ENCODE measurements at places on chromosomes 6 and 20.

GRCh38 chr20:11716239-11716944 is 201.3 kb upstream of the BTBD3 start:
- no peak for DNase-seq

GRCh38 chr6:106626485-106626884 is 2.8 kb downstream of the RTN4IP1 start:
- no peak for DNase-seq

- DNase-seq: peak; percentile 64
Observed at GRCh38 chr6:43771858-43772680, 2.1 kb downstream of the VEGFA start.

DNA sequence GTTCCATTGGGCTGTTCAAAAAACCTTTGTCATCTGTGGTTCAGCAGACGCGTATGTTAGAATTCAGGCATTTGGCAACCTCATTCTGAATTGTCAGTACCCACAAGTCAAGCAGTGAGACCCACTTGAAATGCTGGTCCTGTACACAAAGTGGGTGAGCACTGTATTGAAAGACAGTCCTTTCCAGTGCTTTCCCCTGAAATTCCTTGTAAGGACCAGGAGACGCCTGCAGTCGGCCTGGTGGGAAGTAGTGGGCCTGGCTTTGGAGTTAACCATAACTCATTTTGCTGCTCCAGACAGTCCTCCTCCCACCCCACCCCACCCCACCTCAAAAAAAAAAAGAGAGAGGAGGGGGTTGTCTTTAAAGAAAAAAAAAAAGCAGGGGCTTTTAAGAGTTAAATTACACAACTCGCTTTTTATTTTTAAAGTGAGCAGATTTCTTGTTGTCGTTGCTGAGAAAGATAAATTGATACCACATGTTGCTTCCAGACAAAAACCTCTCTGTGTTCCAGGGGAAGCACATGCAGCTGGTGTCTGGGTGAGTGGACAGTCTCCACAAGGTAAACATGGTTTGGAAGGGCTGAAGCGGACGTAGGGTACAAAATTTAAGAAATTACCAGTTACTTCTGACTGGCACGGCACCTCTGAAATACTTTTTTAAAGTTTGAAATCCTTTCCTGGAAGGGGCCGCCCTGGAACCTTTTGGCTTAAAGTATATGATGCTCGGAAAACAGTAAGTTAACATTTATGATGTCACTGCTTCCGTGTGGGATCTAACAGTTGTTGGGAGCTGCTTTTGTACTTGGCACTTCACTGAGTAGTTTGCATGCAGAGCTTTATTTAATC is 95.3 kb downstream of the FOXO3 start:
- DNase-seq: no peak

DNA sequence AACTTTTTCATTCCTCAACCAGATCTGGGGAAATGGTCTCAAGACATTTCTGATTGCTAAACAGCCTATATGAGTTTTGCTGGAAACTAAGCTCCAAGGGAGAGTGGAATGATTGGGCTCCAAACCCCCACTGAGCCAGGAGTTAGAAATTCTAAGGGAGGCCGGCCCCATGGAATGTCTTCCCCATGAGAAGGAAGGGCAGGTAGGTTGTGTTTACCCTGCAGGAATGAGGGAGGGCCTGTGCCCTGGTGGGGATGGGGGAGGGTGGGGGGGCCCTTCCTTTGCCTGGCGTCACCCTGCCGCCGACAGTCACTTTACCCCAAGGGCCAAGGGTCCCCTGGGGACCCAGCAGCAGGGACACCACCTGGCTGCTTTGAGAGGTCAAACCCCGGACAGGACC is 298.9 kb downstream of the TFAP2C start:
- no peak for DNase-seq

- DNase-seq: peak; percentile 17
Observed at GRCh38 chr6:15184441-15184861, 61.4 kb upstream of the JARID2 start.

- DNase-seq: no peak
Observed at GRCh38 chr6:37049758-37050044, 44.2 kb downstream of the FGD2 start.

GRCh38 chr6:131372535-131372934 is 200.5 kb upstream of the ARG1 start:
- no peak for DNase-seq

GRCh38 chr6:169035385-169036240 is 218.0 kb downstream of the THBS2 start:
- no peak for DNase-seq

DNA sequence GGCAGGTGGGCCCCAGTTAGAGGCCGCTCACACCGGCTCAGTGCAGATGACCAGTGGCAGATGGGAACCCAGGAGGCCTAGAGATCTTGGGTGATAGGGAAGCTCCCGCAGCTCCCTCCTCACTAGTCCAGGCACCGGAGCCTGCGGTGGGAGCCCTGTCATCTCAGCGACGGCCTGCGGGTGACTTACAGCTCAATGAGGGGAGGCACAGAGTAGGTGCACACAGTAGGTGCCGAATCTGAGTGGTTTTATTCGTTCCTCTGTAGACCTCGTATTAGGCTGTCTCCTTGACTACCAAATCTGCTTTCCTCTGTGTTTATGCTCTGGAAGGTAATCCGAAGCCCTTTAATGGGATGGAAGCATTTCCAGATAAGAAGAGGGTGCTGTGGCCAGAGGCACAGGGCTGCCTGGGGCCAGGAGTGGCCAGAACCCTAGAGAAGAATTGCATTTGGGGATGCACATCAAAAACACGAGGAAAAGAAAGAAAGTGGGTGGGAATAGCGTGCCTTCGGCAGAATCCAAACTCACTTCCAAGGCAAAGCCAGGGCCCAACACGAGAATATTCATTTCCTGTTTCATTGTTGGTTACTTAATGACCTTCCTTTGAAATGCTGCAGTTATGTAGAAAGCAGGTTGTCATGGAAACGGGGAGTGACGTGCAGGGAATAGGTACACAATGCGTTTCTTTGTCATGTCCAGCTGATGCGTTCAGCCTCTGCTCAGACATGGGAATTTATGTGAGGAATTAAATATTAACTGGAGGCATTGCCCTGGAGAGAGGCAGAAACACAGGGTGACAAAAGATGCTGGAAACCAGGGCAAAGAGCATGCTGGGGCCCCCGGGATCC is 24.7 kb downstream of the MYT1 start:
- no peak for DNase-seq

- no peak for DNase-seq
Observed at GRCh38 chr6:13354331-13355042, 26.1 kb upstream of the TBC1D7 start.

GRCh38 chr20:11769825-11770224 is 147.9 kb upstream of the BTBD3 start:
- DNase-seq: no peak

- DNase-seq: no peak
Observed at GRCh38 chr20:10649080-10649796, 24.6 kb downstream of the JAG1 start.

GRCh38 chr20:49642816-49643215 is 70.9 kb downstream of the B4GALT5 start:
- no peak for DNase-seq

DNA sequence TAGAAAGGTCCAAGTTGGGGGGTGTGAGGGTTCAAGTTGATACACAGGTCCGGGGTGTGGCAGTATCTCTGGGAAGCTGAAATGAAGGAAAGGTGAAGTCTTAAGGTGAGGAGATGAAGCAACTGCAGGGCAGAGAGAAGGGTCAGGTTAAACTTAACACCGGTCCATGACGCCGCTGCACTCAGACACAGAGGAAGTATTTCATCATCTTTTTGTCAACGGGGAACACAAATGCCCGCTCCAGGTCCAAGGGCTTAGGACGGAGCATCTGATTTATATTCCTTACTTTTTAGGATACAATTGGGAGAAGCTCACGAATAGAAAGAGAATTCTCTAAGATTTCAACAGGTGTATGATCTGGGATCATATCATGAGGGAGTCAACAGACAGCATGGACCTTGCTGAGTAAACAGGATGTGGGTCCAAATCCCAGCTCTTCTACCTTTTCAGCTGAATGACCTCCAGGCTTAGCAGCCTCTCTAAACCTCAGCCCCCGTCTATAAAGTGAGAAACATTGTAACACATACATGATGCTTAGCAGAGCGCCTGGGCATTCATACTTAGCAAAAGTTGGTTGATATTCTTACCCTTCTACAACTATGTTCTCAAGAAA is 197.5 kb downstream of the ATXN1 start:
- DNase-seq: no peak

GRCh38 chr6:110628330-110628729 is 151.9 kb upstream of the SLC22A16 start:
- DNase-seq: no peak

DNA sequence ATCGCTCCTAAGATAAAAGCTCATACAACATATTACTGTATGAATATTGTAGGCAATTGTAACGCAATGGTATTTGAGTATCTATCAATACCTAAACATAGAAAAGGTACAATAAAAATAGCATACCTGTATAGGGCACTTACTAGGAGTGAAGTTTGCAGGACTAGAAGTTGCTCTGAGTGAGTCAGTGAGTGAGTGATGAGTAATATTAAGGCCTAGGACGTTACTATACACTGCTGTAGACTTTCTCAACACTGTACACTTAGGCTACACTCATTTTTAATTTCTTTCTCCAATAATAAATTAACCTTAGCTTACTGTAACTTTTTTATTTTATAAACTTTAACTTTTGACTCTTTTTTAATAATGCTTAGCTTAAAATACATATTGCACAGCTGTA is 546.9 kb downstream of the HACE1 start:
- DNase-seq: no peak

DNA sequence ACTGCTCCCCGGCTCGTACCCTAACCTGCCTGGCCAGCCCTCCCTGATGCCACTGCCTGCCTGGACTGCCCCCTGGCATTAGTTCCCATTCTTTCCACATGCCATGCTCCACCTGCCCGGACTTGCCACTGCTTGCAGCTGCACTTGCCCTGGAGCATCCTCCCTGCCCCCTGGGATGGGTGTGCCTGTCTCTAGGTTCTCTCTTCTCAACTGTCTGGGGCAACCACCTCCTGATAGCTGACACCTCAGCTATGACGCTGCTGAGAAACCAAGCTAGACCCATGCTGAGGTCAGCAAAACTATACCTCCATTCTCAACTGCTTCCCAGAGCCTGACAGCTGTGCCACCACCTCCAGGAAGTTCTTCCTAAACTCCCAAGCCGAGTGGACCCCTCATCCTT is 72.1 kb downstream of the PERP start:
- DNase-seq: no peak

GRCh38 chr6:144150710-144151657 is 667 bp downstream of the STX11 start:
- DNase-seq: peak; percentile 53

- DNase-seq: no peak
Observed at GRCh38 chr20:17511401-17511800, 19.8 kb downstream of the BFSP1 start.

GRCh38 chr20:29873946-29874345 is 1383.5 kb upstream of the DEFB115 start:
- peak; percentile 23 for DNase-seq

DNA sequence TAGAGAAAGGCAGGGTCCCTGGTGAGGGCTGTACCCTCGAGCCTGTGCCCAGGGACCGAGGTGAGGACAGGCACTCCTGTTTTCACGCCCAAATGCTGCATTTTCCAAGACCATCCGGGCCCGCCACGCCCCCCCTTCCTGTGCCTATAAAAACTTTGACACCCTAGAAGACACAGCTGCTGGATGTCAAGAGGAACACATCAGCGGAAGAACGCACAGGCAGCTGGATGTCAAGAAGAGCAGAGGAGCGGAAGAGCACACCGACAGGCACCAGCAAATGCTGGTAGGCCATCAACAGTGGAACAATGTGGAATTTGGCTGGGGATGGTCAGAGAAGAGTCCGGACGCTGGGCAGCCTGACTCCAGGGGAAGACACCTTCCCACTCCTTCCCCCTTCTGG is 56.1 kb downstream of the TXLNB start:
- no peak for DNase-seq

DNA sequence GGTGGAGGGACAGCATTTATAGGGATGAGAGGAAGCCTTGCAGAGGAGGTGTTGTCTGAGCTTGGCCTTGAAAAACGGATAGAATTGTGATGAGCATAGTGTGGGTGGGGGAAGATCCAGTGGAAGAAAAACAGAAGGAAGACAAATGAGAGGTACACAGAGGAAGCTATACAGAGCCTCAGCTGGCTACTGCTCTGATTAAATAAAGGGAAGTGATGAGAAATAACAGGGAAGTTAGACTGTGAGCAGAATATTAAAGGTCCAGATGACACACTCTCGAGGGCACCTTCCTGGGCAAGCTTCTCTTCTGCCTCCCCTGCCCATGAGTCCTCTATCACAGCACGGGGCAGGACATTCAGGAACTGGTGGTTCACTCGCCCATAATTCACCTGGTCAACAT is 182.3 kb downstream of the KIF16B start:
- DNase-seq: no peak

GRCh38 chr6:134437376-134437775 is 119.5 kb upstream of the SGK1 start:
- DNase-seq: peak; percentile 3

GRCh38 chr6:122730775-122731386 is 48.6 kb upstream of the FABP7 start:
- no peak for DNase-seq

GRCh38 chr6:35209081-35209480 is 4.7 kb upstream of the SCUBE3 start:
- no peak for DNase-seq

DNA sequence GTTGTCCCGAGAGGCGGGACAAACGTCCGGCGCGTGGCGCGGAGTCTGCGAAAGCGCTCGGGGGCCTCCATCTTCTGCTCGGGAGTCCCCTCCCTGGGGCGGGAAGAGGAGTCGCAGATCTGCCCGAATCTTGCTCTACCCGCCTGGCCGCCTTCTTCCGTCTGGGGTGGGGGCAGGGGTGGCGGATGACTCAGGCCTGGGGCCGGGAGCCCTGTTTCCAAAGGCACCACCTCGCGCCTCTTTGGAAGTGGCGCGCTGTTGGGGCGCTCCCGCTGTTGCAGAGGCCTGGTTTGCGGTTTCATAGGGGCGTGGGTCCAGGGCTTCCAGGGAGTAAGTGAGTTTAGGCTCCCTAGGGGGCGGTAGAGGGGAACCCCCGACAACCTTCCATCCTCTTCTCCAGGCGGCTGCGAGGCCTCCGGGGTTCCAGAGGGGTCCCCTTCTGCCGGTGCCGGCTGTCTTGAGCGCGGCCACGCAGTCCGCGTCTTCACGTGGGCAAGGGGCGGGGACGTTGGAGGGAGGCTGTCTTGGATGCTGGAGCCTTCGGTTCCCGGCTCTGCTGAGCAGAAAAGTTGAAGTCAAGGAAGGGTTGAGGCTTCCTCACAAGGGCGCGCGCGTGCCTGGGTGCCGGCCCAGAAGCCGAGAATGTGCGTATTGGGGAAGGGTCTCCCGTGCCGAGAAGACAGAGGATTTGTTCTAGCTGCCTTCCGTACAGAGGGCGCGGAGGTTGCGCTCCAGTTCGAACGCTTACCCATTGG is 2.6 kb upstream of the TFAP2C start:
- DNase-seq: no peak

GRCh38 chr6:35736982-35737412 is at the start of gene ARMC12:
TSS of gene ARMC12 (plus strand) at chr6:35737032. CDS start at chr6:35737109, 77 bp downstream.
- no peak for DNase-seq

- no peak for DNase-seq
Observed at GRCh38 chr6:54716877-54717276, 129.7 kb upstream of the FAM83B start.

- DNase-seq: no peak
Observed at GRCh38 chr20:31927627-31928159, 24.2 kb downstream of the PDRG1 start.

- DNase-seq: no peak
Observed at GRCh38 chr6:25035512-25036435, 100.0 kb upstream of the RIPOR2 start.

- no peak for DNase-seq
Observed at GRCh38 chr6:148249679-148250375, 92.8 kb upstream of the SASH1 start.

- DNase-seq: no peak
Observed at GRCh38 chr20:6355754-6356451, 233.1 kb upstream of the FERMT1 start.

GRCh38 chr6:140480852-140481251 is 1106.4 kb upstream of the CITED2 start:
- no peak for DNase-seq
